Adipocyte (in vitro differentiated cells): ENCODE measurements at places on chromosomes 12 and 14.
A peak's percentile ranks its signal among the peaks of the same experiment; 100 is the strongest.

DNA sequence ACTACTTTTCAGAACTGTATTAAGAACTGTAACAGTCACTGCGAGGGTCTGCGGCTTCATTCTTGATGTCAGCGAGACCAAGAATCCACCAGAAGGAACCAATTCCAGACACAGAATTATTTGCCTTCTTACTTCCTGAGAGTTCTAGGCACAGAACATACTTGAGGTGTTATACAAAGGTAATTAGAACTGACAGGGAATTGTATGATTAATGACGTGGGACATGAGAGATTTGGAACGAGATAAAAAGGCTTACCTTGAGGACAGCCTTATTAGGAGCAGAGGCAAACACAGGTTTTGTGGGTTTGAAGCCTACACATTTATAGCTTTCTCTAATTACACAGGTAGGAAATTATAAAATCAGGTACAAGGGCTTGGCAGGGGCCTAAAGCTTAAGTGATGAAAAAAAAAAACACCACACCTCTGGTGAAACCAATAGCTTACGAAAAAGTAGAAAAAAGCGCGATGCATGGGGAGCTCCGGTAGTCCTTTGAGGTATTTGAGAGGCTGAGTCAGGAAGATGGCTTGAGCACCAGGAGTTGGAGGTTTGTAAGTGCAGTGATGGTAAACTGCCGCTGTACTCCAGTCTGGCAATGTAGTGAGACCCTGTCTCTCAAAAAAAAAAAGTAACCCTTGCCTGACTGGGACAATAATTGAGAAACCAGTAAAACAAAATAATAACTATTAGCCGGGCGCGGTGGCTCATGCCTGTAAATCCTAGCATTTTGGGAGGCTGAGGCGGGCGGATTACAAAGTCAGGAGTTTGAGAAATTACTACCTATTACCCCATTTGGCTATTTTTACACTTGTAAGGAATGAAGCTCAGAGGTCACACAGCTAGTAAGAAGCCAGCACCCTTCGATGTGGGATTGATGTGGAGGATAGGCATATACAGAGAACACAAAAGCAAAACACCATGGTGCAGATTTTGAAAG lies 795 bp upstream of the ACOT2 start:
- peak; percentile 36 for DNase-seq

GRCh38 chr12:64611341-64612284 lies 1.3 kb downstream of the RASSF3 start:
- DNase-seq = peak; percentile 74

DNA sequence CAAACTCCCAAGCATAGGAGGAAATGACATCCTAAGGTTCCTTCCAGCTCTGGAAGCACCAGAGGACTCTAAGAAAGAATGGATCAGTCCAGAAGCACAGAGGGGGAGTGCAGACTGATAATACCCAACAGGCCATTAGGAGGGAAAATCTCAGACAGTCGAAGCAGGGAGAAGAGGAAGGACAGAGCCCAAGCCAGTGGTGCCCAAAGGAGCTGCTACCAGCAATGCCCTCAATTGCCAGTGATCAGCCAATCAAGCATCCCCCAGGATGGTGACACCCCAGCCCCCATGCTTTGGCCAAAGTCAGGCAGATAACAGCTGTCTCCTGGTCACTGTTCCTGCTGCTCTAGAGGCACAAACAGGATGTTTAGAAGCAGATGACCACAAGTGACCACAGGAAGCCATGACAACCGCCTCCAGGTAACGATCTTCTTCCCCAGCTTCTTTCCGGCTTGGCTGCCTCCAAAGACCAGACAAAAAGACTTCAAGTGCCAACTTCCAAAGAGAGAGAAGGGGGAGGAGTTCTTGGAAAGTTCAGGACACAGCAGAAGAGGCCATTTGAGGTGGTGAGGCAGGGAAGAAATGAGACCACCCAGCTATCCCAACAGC lies 16.2 kb downstream of the PXN start:
- no peak for DNase-seq

- no peak for DNase-seq
Measured at GRCh38 chr12:47863467-47863866, 41.3 kb downstream of the VDR start.

GRCh38 chr12:32837974-32838373 lies 58.6 kb downstream of the PKP2 start:
- no peak for DNase-seq

GRCh38 chr12:44405297-44405696 lies 470.8 kb downstream of the NELL2 start:
- no peak for DNase-seq

GRCh38 chr12:57762463-57762862 lies 4.4 kb downstream of the CYP27B1 start:
- no peak for DNase-seq

- peak; percentile 91 for DNase-seq
Measured at GRCh38 chr14:50955373-50956043, 11.2 kb upstream of the PYGL start.

DNA sequence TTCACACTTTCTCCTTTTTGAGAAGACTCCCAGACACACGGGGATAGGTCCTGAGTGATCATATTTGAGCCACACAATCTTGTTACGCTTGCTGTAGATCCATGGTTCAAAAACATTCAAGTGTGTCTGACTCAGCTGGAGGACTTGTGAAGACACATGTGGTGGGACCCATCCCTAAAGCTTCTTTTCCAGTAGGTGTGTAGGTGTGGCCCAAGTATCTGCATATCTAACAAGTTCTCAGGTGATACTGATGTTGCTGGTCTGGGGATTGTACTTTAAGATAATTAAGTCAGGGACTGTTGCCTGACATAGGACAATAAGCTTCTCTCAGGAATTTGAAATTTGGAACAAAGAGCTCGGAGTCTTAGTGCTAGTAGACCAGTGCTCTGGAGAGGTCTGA lies 4.1 kb upstream of the DAAM1 start:
- no peak for DNase-seq

GRCh38 chr12:123398550-123399254 lies 14.8 kb downstream of the KMT5A start:
- DNase-seq = no peak

- DNase-seq = no peak
Measured at GRCh38 chr14:69287098-69288010, 27.4 kb downstream of the GALNT16 start.

DNA sequence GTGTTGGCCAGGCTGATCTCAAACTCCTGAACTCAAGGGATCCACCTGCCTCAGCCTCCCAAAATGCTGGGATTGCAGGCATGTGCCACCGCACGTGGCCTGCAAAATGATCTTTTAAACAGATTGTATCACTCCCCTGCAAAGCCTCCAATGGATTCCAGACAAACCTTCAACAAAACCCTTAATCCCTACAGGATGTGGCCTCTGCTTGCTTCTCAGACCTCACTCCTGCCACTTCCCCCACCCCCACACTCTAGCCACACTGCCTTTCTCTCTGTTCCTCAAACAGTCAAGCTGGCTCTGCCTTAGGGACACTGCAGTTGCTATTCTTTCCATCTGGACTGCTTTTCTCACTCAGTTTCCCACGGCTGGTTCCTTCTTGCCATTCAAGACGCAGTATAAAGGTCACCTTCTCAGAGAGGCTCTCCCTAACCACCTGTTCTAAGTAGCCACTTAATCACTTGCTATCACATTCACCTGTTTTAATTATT lies 47.3 kb upstream of the TMED10 start:
- peak; percentile 62 for DNase-seq

GRCh38 chr12:71440763-71441748 lies 1.5 kb downstream of the LGR5 start:
- no peak for DNase-seq

DNA sequence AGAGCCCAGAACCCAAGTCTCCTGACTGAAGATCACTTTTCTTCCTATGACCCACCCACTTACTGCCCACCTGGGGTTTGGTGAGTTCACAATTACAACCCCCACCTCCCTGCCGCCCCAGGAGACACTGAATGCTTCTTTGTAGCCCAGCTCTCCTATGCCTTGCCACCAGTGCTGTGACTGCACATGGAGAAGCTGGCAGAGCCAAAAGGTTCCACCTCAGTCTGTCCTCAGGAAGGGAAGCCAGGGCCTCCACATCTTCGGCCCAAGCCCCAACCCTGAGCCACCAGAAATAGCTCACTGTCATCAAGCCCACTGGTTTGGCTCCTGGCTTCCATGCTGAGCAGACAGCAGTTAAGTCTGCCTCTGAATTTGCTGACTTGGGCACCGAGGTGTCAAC lies 25.6 kb downstream of the OTUB2 start:
- no peak for DNase-seq

GRCh38 chr12:6443361-6443983 lies 1.3 kb upstream of the CD27 start:
- no peak for DNase-seq

GRCh38 chr12:59724011-59724695 lies 128.3 kb downstream of the SLC16A7 start:
- no peak for DNase-seq

DNA sequence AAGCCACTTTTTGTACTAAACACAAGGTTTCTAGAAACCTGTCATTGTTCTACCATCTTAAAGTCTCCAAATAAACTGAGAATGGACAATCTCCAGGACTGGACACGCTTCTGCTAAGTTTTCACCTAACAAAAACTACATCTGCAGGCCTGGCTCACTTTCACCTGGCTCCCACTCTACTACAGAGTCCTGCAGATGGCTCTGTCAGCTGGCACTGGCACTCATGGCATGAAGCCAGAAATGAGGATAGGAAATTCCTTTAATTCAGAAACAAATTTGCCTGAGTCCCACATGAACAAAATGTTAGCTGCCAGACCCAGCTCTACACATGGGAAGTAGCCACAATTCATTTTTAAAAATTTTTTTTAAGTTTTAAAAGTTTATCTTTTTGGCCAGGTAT lies 42.1 kb downstream of the STXBP6 start:
- no peak for DNase-seq

- no peak for DNase-seq
Measured at GRCh38 chr14:56357428-56357827, 222.2 kb upstream of the TMEM260 start.

GRCh38 chr12:66813137-66813892 lies 134.4 kb upstream of the GRIP1 start:
- no peak for DNase-seq
